ENCODE measurements at places on chromosomes 12 and 14.

DNA sequence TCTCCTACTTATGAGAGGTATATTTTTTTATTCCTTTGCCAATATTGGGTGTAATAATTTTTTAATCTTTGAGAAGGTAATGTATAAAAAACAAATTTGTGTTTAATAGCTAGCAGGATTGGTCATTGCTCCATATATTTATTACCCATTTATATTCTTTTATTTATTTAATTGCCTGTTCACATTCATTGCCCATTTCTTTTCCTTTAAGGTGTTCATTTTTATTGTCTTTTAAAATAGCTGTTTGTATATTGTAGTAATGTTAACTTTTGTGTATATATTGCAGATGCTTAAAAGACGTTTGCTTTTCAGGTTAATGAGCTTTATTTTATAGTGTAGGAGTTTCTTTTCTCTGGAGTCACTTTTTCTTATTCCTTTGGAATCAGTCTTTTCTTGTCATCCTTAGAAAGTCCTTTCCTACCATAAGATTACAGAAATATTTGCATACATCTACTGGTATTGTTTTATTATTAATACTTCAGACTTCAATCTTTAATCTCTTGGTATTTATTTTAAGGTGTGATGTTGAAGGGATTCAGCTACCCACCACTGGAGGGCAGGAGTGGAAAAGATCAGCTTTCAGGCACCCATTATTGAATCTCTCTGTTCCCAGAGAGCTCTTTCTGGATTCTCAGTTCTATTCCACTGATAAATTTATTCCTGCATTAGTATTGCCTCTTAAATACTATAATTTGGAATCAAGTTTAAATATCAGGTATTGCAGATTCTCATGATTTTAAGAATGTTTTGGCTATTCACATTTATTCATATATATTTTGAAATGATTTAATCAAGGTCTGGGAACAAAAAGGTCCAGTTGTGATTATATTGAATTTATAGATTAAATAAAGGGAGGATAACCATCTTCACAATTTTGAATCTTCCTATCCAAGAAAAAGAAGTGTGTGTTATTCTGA lies 17.3 kb downstream of the PPM1A start:
- DNase-seq: no peak

DNA sequence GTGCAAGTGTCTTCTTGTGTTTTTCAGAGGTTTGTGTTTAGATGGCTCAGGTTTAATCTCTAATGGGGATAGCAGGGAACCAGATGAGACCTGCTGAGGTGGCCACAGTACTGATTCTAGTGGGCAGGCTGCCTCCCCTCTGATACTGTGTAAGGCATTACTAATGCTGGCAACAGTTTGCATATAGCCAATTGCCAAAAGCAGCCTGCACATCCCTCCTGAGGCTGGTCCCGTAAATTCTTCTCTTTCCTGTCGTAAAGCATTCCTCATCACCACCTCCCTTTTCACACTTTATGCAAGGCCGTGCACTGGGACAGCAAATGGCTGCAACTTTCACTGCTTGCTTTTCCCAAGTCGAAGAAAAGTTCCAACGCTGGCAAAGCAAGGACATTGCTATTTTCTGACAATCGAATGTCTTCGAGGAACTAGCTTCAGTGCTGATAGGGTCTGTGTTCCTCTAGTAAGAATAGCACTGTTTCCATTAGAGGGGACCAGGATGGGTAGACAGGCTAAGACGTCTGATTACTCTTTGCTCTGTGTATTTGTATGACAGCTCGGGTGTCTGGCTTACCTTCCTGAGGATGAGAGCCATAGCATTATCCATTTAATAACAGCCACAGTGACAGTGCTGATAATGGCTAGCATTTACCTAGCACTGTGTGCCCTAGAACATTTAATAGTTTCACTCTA lies 178.2 kb upstream of the HIF1A start:
- no peak for DNase-seq

GRCh38 chr14:77822741-77823140 lies 22.8 kb downstream of the ADCK1 start:
- no peak for DNase-seq

DNA sequence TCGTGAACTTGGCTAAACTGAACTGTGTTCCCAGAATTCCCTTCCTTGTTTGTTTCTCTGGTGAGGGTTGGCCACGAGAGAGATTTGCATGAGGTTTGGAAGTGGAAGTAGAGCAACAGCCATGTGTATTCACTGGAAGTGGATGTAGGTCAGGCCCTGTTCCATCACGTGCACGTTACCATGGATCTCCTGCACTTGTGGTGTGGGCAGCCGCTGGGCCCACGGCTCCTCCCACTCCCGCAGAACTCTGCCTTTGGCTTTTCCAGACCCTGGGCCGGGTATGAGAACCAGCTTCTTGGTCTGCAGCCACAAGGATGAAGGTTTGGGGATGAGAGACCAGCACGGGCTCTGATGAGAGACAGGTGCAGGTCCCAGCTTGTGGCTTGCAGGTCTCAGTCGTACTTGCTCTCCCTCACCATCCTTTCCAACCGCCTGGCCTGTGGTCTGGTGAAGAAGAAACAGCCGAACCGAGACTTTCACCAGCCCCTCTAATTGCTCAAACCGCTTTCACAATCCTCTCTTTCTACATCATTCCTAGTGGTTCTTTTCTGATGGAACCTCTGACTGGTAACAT lies 94.9 kb downstream of the DUSP16 start:
- DNase-seq: no peak

DNA sequence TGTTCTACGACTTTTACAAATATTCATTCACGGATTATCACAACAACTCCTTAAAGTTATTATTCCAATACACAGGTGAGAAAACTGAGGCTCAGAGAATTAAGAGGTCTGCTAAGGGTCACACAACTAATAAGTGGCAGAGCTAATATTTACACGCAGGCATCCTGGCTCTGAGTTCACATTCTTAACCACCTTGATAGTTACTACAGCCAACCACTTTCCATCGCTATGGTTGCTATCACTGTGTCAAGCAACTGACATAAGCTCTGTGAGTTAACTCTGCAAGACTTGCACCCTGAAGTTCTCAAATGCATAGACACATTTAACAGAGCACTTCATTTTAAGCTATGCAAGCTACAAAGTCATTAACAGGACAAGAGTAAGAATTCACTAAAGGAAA lies 3.7 kb downstream of the GLT8D2 start:
- DNase-seq: no peak

Data from pulmonary artery endothelial cell (primary cell).